Iris pigment epithelial cell (primary cell): ENCODE measurements at places on chromosomes 7 and 10.

GRCh38 chr7:192701-193480 is 520 bp downstream of the FAM20C start:
- peak; percentile 45 for DNase-seq

GRCh38 chr7:41917-42565 is 150.3 kb upstream of the FAM20C start:
- no peak for DNase-seq

- DNase-seq, result no peak
Observed at GRCh38 chr10:1492641-1493040, 244.7 kb downstream of the ADARB2 start.

DNA sequence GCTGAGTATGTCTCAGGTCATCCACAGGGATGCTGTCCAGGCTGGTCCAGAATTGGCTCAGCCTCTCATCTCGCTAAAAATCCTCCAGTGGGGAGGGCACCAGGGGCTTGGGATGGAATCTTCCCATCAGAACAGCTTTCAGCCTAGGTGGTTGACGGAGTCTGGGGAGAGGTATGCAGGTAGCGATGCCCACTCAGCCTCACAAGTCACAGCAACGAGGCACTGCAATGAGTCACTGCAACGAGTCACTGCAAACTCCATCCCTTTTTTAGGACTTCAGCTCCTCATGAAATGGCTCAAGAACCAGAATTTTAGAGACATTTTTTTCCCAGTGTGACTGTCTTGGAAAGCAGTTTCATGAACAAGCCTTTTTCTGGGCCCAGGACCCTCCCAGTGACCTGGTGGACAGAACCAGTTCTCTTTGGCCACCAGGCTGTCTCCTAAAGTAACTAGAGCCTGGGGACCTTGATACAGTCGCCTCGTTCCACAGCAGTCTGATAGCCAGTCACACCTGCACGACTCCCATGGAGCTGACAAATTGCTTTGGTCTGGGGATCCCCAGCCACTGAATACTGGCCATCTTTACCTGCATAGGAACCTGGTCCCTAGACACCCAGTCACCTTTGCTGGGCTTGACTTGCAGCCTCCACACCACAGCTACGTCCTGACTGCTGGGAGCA is 41.3 kb upstream of the PPP2R2D start:
- no peak for DNase-seq

DNA sequence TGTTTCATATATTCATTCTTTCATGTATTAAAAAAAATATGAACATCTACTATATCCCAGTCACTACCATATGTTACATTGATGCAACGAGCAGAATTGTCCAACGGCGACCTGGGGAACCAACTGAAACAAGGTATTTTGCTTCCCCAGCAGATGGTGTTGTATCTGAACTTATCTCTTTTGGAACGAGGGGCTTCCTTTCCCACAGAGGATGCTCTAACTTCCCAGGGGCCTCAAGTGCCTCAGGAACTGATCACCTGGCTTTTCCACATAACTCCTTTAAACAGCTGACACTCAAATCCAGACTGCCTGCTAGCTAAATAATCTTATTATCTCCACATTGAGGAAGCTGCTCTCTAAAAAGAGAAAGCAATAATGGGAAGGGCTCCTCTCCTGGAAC is 259.3 kb downstream of the HTR7 start:
- DNase-seq, result no peak

GRCh38 chr10:107427016-107427415 is 262.5 kb upstream of the SORCS1 start:
- no peak for DNase-seq

- no peak for DNase-seq
Observed at GRCh38 chr10:8325024-8325980, 270.8 kb downstream of the GATA3 start.

DNA sequence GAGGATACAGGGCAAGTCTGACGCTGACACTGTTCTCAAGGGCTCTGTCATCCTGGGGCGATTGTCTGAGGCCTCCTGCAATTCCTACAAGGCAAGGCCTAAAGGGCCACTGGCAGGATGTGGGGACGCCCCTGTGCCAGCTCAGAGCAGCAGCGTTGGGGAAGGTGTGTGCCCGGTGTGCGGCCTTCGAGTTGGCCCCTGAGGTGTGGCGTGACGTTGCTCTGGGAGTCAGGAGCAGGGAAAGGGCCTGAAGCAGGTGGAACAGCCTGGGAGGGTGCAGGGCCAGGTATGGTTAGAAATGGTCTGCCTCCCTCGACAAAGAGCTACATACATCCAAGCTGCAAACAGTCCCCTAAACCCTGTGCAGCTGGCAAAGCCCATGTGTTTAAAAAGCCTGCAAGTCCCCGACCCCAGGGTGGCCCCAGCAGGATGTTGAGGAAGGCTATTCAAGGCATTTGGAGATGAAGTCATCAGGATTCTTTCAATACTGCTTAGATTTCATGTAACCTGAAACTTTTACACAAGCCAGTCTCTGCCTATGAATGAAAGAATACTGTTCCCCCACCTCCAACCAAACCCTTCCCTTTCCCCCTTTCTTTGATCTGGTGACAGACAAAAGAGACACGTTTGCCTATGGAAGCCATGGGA is 142.5 kb upstream of the TNS3 start:
- peak; percentile 95 for DNase-seq

- DNase-seq, result no peak
Observed at GRCh38 chr7:29071203-29071874, 75.0 kb downstream of the CPVL start.

DNA sequence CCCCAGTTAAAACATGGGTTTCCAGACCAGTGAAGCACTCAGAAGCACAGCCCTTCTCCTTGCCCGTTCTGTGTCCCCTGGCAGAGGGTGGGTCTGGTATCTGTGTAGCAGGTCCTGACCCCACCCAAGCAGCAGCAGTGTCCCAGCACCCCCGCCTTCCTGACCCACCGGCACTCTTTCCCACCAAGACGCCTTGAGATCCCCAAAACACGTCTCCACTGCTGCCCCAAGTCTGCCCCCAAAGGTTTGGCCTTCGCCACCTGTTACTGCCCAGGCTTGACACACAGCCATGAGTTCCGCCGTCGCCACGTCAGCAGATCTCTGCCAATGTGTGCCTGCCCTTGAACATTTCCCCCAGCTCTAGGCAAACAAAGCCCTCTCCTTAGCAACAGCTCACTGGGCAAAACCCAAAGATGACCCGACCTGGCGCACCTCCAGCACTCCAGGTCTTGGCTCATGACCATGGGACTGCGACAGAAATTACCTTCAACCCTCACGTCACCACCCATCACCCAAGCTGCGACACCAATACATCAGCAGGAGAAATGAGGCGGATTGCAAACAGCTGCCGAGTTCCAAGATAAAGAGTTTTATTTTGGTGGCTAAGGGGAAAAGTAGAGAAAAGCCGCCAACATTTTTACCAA is 75.6 kb downstream of the CTBP2 start:
- DNase-seq, result no peak

- peak; percentile 74 for DNase-seq
Observed at GRCh38 chr10:88810196-88810961, 7.8 kb downstream of the LIPM start.

DNA sequence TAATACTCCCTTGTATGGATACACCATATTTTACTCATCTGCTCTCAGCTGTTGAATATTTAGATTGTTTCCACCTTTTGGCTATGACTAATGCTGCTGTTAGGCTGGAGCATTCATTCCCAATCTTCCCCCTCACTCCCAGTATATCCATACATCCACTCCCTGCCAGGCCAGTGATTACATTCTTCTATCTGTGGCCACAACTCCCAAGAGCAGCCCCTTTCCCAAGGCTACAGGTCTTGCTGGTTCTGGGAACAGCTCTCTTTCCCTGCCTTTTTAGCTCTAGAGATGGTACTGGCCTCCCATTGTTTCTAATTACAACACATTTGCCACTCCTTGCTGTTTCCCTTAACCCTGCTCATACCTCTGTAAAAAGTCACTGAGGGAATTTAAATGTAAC is 28.2 kb downstream of the SFR1 start:
- DNase-seq, result no peak

- DNase-seq, result no peak
Observed at GRCh38 chr7:140219672-140220524, 43.1 kb upstream of the KDM7A start.

- peak; percentile 19 for DNase-seq
Observed at GRCh38 chr7:33742999-33743587, 162.2 kb upstream of the BMPER start.

- DNase-seq, result peak; percentile 12
Observed at GRCh38 chr7:90797596-90797995, 201.5 kb downstream of the CDK14 start.

- no peak for DNase-seq
Observed at GRCh38 chr7:117084286-117084685, 131.0 kb downstream of the ST7 start.

DNA sequence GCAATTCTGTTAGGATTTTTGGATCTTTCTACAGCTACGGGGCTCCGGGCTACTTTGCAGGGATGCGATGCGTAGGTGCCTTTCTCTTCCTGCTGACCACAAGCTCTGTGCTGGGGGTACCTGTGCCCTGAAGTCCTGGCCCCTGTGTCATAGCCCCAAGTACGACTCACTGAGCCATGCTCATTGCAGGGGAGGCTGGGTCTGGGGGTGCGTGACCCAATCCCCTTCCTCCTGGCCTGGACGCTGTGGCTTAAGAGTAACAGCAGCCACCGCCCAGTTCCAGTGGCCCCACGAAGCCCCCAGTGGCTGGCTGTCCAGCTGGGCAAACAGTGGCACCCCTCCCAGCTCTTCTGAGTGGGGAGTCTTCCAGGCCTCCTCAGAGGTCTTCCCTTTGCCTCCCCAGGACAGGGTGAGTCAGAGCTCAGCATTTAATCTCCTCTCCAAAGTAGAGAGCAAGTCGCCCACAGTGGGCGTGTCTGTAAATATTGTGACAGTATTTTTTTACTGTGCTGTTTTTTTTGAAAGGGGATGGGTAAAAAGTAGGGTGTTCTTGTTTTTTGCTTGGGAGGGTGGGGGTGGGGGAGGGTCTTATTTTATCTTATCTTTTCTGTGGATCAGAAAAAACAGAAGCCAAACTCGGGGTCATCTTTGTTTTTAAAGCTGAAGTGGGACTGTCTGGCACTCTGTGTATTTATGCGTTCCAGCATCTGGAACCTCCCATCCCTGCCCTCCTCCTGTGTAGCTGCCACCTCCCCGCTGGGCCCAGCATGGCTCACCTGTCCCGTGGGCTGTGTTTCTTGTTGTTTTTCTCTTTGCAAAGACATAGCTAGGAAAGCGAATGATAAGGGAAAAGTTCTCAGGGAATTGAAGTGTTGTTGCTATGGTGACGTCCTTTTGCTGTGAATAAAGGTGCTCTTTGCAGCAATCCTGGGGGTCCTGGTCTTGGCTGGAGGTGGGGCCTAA is 8.2 kb downstream of the LFNG start:
- DNase-seq, result peak; percentile 75

- no peak for DNase-seq
Observed at GRCh38 chr10:24240041-24240751, 31.3 kb downstream of the KIAA1217 start.

GRCh38 chr7:14013898-14014297 is 24.4 kb upstream of the ETV1 start:
- peak; percentile 5 for DNase-seq

- DNase-seq, result no peak
Observed at GRCh38 chr10:124003481-124003870, 89.9 kb downstream of the CHST15 start.

DNA sequence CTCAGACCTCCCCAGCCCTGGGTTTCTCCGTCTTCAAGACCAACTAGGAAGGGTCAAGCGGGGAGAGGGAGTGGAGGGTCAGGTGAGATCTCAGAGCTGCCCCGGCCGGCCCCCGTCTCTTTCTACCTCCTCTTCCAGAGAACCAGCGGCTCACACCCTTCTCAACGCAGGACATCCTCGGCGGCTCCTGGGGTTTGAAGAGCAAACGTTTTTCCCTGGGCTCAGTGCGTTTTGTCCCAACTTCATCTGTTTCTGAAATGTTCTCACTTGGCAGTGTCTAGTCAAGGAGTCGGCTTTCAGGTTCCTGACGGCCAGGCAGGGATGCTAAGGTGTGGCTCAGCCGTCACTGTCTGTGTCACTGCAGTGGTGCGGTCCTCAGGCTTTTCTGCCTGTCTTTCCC is 416.4 kb upstream of the FOXK1 start:
- DNase-seq, result no peak

DNA sequence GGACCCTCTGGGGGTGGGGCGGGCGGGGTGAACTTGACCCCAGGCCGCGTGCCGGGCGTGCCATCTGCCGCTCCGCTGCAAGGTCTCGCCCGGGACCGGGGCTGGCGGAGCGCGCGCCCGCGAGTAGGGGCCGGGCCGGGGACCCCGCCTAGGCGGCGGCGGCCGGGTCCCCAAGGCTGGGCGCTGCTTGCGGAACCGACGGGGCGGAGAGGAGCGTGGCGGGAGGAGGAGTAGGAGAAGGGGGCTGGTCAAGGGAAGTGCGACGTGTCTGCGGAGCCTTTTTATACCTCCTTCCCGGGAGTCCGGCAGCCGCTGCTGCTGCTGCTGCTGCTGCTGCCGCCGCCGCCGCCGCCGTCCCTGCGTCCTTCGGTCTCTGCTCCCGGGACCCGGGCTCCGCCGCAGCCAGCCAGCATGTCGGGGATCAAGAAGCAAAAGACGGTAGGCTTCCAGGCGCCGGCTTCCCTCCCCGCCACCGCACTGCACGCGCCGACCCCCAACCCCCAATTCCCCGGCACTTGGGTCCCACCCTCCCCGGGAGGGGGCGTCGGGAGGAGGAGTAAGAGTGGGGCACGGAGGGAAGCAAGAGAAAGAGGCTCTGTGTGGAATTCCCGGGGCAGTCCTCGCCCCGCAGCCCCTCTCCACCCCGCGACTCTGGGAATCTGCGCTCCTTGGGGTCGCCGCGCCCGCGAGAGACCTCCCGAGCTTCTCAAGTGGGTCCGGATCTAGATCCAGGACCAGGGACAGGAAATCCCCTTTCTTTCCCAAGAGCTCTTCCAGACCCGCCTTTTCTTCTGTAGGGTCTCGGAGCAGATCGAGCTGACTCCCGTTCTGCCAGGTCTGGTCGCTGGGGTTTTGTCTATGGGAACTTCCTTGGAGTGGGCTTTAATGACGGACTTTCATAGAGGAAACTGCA is at the start of gene PAPSS2:
PAPSS2 (plus strand) TSS at position 308 of the 913 bp plus-strand sequence; CDS start at position 412, 104 bp downstream.
- DNase-seq, result peak; percentile 77

DNA sequence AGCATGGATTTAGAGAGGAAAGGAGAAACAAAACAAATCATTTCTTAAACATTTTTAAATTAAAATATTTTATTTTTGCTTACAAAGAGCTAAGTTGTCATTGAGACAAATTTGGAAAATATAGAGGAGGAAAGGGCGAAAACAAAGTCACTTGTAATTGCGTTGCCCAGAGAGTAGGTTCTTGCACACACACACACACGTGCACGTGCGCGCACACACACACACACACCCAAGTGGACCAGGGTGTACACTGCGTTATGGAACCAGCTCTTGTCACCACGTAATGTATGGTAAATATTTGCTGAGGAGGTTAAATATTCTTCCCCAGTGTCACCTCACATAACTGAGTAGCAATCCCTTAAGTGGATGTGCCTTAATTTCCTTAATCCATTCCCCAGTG is 21.6 kb downstream of the SHH start:
- DNase-seq, result no peak

DNA sequence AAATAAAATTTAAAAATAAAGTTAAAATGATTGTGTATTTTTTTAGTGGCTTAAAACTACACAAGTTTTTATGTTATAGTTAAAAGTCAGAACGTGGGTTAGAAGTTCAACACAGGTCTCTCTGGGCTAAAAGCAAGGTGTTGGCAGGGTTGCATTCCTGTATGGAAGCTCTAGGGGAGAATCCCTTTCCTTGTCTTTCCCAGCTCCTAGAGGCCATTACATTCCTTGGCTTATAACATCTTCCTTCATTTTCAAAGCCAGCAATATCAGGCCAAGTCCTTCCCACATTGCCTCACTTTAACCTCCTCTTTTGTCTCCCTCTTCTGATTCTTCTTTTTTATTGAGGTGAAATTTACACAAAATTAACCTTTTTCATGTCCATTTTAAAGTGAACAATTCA is 52.4 kb upstream of the EEPD1 start:
- no peak for DNase-seq

- no peak for DNase-seq
Observed at GRCh38 chr7:72023926-72024325, 388.2 kb downstream of the CALN1 start.
